ENCODE measurements at places on chromosomes 1 and 21. TPM values are rescaled to one million over a fixed set of nuclear protein-coding genes. Genes with fewer than 3 reads are reported as not detected.

GJB4 gene
- not detected for total RNA-seq

SH3GLB1 gene
- 13.5 TPM for total RNA-seq

CCDC190 gene
- total RNA-seq = not detected

ACADM gene
- 26.5 TPM for total RNA-seq

MROH9 gene
- total RNA-seq = not detected

- DNase-seq = no peak
These were observed 80.3 kb downstream of the LRIG2 start for GRCh38 chr1:113153116-113153803.

- no peak for DNase-seq
These were observed 78.3 kb downstream of the NIBAN1 start for GRCh38 chr1:184896000-184896399.

DNA sequence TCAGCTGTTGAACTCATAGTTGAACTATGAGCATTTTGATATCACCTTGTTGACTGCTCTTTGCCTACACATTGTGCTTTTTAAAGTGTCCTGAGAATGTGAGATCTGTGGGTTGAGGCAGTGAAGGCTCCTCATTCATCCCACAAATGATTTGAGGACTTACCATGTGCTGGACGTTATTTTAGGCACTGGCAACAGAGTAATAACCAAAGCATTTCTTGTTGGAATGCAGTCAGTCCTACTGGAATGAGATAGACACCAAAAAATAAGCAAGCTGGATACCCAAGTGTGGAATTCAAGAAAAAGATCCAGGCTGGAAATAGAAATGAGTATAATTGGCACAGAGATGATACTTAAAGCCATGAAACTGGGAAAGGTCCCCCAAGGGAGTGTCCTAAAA, 73.4 kb downstream of the ZP4 start:
- no peak for DNase-seq

DNA sequence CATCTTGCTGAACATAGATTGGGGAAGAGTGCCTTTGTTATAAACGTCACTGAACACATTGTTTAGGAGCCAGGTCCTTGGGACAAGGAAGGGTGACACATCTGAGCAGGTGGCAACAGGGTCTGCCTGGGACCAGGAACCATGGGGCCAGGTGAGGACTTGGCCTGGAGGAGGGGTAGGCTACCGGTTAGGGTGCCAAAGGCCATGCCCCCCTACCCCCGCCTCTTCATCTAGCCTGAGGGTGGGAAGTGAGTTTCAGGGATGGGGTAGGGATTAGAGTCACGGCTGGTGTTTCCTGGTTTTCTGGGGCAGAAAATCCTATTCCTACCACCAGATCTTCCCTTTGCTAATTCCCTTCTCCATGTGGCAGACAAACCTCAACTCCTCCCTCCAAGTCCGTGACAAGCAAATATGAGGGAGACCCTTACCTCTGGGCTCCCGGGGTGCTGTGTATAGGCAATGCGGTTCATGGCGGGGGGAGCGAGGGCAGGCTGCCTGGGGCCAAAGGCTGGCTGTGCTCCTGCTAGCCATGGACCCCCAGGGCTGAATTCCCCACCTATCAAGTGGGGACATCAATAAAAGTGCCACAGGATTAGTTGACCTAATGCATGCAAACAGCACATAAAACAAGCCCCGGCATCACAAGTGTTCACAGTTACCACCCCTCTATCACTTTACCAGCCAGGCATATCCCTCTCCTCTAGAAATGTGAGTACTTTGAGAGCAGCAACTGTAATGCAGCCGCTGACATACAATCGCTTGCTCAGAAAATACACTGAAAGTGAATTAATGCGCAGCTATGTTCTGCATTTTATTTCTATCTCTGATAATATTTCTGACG, 14.5 kb downstream of the CD247 start:
- no peak for DNase-seq

DNA sequence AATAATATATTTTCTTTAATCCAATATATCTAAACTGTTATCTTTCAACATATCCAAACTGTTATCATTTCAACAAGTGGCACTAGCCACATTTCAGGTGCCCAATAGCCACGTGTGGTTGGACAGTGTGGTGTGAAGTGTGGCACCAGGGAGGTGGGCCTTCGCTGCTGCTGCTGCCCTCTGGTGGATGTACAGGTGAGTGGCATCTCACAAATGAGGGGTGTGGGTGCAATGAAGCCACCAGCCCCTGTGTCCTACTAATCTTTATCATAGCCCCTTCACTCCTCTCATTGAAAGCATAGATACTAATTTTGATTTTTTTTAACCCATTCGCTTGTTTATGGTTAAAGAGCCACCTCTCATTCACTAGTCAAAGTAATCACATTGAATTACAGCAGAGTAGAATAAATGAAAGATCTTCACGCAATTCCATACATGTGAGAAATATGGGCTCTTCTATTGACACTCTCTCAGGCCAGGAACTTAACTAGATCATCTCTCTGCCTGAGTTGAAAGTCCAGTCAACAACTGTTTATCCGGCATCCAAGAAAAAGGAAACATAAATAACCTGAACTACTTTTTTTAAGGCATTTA, 499.2 kb downstream of the OMA1 start:
- DNase-seq = no peak

DNA sequence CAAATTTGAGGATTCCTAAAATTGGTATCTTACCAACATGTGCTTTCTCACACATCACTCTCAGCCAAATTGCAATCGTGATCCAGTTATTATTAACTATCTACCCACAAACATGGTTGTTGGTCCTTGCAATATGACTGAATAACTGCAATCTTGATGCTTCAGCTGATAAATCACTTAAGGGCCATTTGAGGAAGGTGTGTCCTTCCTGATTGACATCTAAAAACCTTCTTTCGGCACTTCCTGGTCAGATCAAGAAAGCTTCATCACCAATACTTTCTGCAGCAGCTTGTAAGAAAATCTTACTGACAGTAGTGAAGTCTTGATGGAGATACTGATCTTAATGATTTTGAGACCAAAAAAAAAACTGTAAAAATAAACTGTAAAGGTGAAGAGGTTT, 48.5 kb upstream of the KCTD3 start:
- DNase-seq = no peak

GRCh38 chr1:233189526-233189925, 106.0 kb downstream of the PCNX2 start:
- DNase-seq = no peak

DNA sequence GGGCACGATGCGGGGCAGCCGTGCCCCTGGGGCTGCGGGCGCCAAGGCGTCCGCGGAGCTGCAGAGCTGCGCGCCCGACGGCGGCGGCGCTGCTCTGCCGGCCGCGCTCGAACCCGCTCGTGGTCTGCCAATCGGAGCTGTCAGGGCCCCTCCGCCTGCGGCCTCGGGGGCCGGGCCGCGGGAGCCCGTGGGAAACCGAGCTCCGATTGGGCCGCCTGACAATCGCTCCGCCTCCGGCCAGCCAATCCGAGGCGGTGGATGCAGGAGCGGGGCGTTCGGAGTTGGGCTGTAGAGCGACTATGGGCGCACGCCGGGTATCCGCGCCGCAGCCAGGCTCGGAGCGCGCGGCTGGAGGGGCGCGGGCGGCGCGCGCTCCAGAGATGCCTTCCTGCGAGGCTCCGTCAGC, 100.5 kb upstream of the SOD1 start:
- DNase-seq = peak; percentile 94

- no peak for DNase-seq
These were observed 27.5 kb upstream of the ANGPTL1 start for GRCh38 chr1:178898401-178898800.

GRCh38 chr1:242890192-242890741, 364.8 kb downstream of the CEP170 start:
- DNase-seq = no peak

DNA sequence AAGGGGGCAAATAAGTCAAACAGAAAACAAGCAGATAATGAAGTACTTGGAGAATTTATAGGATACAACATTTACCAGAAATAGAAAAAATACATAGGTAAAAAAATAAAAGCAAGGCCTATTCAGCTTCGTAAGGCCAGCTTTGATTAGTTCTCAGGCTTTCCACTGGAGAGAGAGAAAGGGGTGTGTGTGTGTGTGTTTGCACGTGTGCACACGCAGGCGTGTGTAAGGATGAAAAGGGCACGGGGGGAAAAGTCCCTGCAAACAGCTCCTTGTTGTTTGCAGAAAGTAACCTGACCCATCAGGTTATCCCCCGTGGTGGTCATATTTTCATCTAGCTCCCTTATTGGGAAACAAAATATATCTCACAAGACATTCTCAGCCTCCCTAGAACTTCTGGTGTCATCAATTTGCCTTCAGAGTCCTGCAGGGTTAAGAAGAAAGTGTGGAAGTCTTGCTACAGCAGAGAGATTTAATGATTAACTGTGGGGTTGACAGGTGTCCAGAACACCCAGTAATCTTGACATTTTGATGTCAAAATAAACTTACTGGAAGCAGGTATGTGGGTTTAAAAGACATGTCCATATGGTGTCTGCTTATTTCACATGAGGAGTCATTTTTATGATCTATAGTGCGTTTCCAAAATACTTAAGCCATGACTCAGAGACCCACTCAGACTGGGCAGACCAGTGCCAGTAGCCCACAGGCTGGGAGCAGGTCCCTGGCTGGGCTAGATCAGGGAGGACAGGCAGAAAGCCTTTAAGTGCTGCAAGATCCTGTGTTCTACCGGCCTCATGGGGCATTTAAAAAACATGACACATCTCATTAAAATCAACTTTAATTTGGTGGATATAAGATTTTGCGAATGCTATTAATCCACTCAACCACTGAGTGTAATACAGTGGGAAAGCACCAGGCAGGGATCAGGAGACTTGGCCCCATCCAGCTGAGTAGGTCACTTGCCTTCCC, 487.6 kb upstream of the CAMK1G start:
- DNase-seq = peak; percentile 25

DNA sequence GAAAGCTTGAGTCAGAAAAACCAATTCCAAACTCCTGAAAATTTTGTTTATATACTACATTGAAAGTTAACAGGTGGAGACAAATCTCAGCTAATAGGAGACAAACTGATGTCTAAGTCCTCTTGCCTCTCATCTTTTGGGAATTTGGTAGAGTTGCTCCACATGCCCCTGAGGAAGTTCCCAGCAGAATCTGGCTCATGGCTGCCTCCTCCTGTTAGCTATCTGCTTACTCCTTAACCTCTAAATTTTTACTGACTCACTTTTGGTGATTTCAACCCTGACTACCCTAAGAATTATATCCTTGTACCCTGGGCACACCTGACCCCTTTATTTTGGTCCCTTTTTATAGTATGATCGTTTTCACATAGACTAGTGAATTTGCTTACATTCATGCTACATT, 633.7 kb upstream of the USP24 start:
- no peak for DNase-seq

- DNase-seq = peak; percentile 73
These were observed 496.4 kb downstream of the SETD4 start for GRCh38 chr21:35563885-35564451.

DNA sequence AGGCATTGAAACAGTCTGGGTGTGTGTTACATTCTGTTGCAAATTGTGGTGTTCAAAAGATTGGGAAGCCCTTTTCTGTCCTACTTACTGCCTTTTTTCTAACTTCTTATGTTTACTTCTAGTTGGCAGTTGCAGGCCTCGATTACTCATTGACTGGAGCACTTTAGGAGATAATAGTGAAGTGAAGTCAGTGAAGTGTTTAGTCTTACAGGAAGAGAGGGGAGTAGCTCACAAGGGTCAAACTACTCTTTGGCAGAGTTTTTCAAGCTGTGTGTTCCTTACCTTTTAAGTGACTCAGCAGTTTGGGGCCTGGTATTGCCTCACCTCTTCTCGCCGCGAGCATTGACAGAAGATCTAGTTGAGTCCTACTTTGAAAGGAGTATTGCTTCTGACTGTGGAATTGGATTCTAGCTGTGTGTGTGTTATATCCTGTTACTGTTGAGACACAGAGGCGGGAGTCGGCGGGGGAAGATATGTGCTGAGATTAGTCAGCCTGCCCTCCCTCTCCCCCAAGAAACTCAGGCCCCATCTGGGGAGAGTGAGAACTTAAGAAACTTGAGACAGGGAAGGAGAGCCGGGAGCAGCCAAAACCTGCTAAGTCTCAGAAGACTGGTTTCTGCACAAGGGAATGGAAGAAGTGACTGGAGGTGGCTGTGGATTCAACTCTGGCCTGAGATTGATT, 19.3 kb downstream of the AHCYL1 start:
- DNase-seq = peak; percentile 97

- no peak for DNase-seq
These were observed 1.2 kb downstream of the GBP6 start for GRCh38 chr1:89364954-89365550.

GRCh38 chr1:169893645-169894423, at the start of gene SCYL3:
TSS of gene SCYL3 (minus strand) at chr1:169893896. CDS start at chr1:169888840, 5,056 bp downstream.
- DNase-seq = peak; percentile 98

GRCh38 chr1:53666566-53666965, 72.4 kb downstream of the GLIS1 start:
- DNase-seq = no peak

DNA sequence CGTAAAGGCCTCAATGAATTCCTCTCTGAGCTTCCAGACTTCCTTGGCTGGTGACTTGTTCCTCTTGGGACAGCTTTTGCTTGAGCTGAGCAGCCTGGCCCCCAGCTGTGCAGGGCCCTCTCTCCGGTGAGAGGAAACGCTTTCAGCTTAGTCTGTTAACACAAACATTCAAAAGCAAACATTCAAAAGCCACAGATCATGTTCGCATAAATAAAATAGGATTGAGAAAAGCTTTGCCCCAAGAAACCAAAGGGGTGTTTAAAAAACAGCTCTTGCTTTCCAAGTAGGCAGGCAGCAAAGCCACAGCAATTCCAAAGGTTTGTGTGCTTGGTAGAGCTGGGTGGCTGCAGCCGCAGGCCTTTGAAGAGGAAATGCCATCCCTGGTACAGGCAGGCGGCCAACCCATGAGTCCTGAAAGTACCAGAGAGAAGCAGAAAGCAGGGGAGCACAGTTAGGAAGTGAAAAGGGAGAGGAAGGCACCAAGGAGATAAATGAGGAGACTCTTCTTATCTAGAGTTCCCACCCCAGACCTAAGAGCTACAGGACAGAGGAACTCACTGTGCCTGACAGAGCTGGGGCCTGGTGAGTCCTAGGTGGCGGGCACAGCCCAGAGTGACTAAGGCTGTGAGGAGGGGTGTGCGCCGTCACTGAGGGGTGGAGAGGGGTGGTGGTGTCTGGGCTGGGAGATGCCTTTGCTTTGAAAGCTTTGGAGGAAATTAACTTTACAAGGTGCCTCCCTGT, 48.4 kb downstream of the CCN1 start:
- peak; percentile 96 for DNase-seq

- no peak for DNase-seq
These were observed 62.9 kb upstream of the SELENON start for GRCh38 chr1:25737130-25737529.
